ENCODE measurements at places on chromosomes 6 and 20.

DNA sequence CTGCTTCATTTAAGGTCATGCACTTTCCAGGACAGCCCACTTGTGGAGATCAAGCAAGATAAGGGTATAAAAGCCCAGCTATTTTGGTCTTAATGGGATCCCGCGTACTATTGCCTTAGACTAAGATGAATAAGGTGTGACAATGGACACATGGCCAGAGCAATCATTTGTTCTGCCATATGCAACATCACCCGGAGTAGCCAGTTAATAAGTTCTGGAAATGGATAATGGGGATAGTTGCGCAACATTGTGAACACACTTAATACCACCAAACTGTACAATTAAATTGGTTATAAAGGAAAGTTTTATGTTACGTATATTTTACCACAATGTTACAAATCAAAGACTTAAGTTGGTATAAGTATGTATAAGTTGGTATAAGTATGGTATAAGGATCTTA is 674.5 kb downstream of the HDGFL1 start:
- DNase-seq, result no peak

- no peak for DNase-seq
Measured at GRCh38 chr20:63606686-63607085, 20.2 kb downstream of the GMEB2 start.

GRCh38 chr6:53297004-53297403 is 51.7 kb downstream of the ELOVL5 start:
- no peak for DNase-seq

GRCh38 chr6:148583631-148584030 is 163.2 kb upstream of the UST start:
- no peak for DNase-seq

GRCh38 chr6:164273491-164273890 is 859.0 kb downstream of the QKI start:
- no peak for DNase-seq

- DNase-seq, result no peak
Measured at GRCh38 chr6:25280344-25281074, 1.3 kb downstream of the CARMIL1 start.

DNA sequence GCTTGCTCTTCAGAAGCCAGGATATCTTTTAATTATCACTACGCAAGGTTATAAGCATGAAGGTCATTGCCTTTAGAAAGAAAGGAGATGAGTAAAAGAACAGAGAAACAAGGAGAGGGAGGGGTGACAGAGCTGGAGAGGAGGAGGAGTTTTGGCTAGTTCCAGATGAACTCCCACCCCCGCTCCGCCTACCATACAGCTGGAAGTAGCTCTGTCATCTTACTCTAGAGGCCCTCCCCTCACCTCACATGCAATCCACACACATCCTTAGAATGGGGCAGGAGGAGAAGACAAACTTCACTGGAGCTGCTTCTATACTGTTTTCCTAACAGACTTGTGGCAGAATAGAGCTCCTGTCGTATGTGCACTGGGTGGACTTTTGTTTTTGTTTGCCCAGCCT is 144.7 kb downstream of the SCML4 start:
- no peak for DNase-seq

GRCh38 chr6:35919827-35920751 is 809 bp downstream of the SRPK1 start:
- peak; percentile 44 for DNase-seq

- peak; percentile 50 for DNase-seq
Measured at GRCh38 chr6:75266716-75267291, 17.8 kb downstream of the TMEM30A start.

GRCh38 chr6:32772656-32773055 is 9.3 kb upstream of the HLA-DQB2 start:
- DNase-seq, result no peak

GRCh38 chr6:167860550-167861226 is 34.0 kb downstream of the AFDN start:
- DNase-seq, result no peak

DNA sequence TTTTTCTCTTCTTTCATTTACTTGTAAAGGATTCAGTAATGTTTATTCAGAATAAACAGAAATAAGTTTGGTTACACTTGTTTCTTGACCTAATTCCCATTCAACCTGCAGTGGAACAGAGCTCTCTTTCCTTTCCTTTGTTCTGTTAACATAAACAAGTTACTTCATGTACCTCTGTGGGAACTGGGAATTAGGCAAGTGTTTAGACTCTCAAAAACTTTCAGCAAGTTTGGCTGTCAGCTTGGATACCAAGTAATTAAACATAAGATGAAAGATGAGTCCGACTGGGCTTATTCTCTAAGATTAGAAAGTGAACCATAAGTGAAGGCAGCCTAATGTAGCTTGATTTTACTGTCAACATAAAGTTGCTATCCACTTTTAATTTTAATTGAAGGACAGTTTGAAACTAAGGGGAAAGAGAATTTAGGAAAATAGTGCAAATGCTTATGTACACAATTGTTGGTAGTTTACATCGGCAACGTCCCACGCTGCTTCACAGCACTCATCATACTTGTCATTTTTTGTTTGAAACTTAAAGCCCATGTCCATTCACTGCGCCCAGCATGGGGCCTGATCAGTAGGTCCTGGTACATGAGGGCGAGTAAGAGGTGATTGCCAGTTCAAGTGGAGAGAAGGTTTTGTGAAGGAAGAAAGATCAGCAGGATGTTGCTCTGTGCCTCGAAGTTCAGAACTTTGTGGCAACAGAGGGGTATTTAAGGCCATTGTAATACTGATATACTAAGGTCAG is 113.0 kb downstream of the PLEKHG1 start:
- DNase-seq, result no peak

GRCh38 chr6:40715570-40716403 is 128.6 kb upstream of the LRFN2 start:
- no peak for DNase-seq

- no peak for DNase-seq
Measured at GRCh38 chr6:167552961-167553735, 228.3 kb downstream of the TTLL2 start.

- no peak for DNase-seq
Measured at GRCh38 chr20:12597551-12597950, 411.2 kb upstream of the SPTLC3 start.

DNA sequence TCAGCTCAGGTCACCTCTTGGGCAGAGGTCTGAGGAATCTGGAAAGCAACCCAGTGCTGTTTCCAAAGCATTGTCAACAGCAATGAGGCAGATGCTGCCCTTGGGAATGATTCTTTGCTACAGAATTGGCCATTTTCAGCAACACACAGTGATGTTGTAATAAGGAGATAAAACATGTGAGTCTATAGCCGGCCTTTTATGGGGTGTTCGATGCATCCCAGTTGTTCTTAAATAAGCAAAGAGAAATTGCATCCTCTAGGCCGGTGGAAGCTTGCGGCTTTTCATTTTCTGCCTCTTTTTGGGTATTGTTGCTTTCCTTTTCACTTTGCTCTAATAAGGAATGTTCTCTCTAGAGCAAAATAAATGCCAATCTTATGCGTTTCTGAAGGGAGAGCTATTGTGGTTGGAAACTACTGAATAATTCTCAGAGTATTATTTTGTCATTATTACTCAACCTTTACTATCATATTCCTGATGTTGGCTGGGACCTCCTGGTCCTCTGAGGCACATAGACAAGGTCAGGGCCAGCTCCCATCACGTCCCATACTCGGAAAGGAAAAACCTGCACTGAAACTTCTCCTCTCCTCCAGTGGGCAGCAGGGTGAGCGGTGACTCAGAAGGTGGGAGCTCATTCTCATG is 214.2 kb downstream of the CDH26 start:
- no peak for DNase-seq

- no peak for DNase-seq
Measured at GRCh38 chr6:53898026-53898795, 103.4 kb downstream of the LRRC1 start.

DNA sequence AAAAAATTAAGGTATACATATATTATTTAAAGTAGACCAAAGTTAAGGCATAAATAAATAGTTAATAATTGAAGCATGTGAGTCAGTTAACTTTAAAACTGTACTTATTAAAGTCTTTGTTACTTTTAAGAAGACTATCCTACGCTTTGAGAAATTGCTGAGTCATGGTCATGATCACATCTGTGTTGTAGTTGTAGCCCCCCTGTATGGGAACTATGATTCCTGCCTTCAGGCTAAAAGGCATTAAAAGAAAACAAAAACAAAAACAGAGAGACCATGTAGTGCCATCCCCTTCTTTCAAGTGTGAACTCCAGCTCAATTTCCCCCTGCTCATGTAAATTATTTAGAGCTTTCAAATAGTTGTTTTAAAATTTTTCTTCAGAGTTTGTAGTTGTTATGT is 123.4 kb downstream of the FLRT3 start:
- no peak for DNase-seq

- no peak for DNase-seq
Measured at GRCh38 chr20:18921291-18921690, 107.7 kb downstream of the SCP2D1 start.

- DNase-seq, result no peak
Measured at GRCh38 chr6:31920811-31921210, 6.7 kb upstream of the C2 start.

- no peak for DNase-seq
Measured at GRCh38 chr6:33732817-33733708, 13.6 kb downstream of the IP6K3 start.

GRCh38 chr6:292506-293192 is 362 bp downstream of the DUSP22 start:
- no peak for DNase-seq

GRCh38 chr6:25868436-25869183 is 5.4 kb downstream of the SLC17A3 start:
- DNase-seq, result no peak

GRCh38 chr6:99002831-99003230 is 55.1 kb upstream of the FBXL4 start:
- DNase-seq, result no peak

GRCh38 chr6:34771727-34772126 is 14.4 kb downstream of the SNRPC start:
- peak; percentile 24 for DNase-seq

GRCh38 chr6:5085648-5086293 is 630 bp downstream of the PPP1R3G start:
- DNase-seq, result no peak

GRCh38 chr20:33111306-33111705 is 31.9 kb downstream of the BPIFB4 start:
- DNase-seq, result no peak

DNA sequence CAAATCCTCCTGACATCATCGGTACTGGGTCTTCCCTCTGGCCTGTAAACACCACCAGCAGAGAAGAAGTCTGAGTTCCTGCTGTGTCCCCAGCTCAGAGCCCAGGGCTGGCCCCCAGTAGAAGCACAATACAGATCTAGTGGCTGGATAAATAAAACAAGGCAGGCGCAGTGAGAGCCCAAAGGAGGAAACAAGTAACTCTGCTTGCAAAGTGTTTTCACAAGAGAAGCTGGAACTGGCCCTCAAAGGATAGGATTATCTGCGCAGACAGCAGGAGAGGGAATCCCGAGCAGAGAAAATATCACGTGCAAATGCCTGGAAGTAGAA is 205.1 kb downstream of the ZDHHC14 start:
- no peak for DNase-seq

Data from amniotic stem cell (primary cell).